ENCODE measurements at places on chromosomes 4 and X.
A peak's percentile ranks its signal among the peaks of the same experiment; 100 is the strongest.

DNA sequence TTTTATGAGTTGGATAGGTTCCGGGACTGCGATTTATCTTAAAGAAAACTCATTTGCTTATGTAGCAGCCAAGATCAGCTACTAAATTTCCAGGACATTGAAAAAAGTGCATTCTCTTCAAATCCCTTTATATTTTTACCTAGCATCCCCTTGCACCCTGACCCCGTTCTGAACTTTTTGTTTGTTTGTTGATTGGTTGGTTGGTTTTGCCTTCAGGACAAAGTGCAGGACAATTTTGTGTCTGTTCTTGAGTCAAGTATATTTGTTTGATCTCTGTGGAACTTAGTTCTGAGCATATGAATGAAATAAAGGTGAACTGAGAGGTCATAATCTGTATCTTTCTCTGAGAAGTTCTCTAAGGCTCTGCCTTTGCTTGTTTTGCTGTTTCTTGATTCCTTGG lies 12.8 kb upstream of the TAPT1 start:
- H3K4me1 ChIP-seq: peaks cover 6% of the 10 kb centered on the region
- DNase-seq: no peak
- no peaks in the 10 kb centered on the region for H3K27me3 ChIP-seq
- no peak overlapping the region for H3K4me3 ChIP-seq

- H3K36me3 ChIP-seq: no peaks in the 10 kb centered on the region
- H3K27me3 ChIP-seq: no peaks in the 10 kb centered on the region
- no peak overlapping the region for H3K4me3 ChIP-seq
- H3K4me1 ChIP-seq: no peaks in the 10 kb centered on the region
- no peak overlapping the region for H3K27ac ChIP-seq
These were observed 32.2 kb downstream of the PLS3 start for GRCh38 chrX:115592997-115593734.

- no peak overlapping the region for H3K4me3 ChIP-seq
- no peaks in the 10 kb centered on the region for H3K4me1 ChIP-seq
- H3K27me3 ChIP-seq: no peaks in the 10 kb centered on the region
- H3K27ac ChIP-seq: no peak overlapping the region
- no peaks in the 10 kb centered on the region for H3K36me3 ChIP-seq
- no peak for DNase-seq
These were observed 145.1 kb upstream of the VCX3A start for GRCh38 chrX:6679988-6680387.

- DNase-seq: no peak
- H3K4me1 ChIP-seq: peaks cover 33% of the 10 kb centered on the region
- peak overlapping the region; percentile 68 for H3K4me3 ChIP-seq
- H3K36me3 ChIP-seq: no peaks in the 10 kb centered on the region
These were observed 605 bp upstream of the FAT1 start for GRCh38 chr4:186724058-186724863.

DNA sequence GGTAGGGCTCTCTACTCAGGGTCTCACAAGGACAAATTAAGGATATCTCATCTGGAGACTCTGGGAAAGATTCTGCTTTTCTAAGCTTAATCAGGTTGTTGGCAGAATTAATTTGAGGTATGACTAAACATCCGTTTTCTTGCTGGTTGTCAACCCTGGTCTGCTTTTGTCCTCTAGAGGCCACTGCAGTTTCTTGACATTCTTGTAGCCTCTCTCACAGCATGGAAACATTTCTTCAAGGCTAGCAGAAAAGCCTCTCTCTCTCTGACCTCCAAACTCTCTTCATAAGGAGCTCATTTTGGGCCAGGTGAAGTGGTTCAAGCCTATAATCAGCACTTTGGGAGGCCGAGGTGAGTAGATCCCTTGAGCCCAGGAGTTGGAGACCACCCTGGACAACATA lies 749.5 kb upstream of the PCDH7 start:
- H3K4me1 ChIP-seq: no peaks in the 10 kb centered on the region
- H3K27ac ChIP-seq: no peak overlapping the region

- no peaks in the 10 kb centered on the region for H3K27me3 ChIP-seq
- no peaks in the 10 kb centered on the region for H3K36me3 ChIP-seq
- H3K4me3 ChIP-seq: no peak overlapping the region
- no peak overlapping the region for H3K27ac ChIP-seq
- H3K4me1 ChIP-seq: peaks cover 30% of the 10 kb centered on the region
These were observed 45.8 kb upstream of the ENPP6 start for GRCh38 chr4:184263461-184263860.

DNA sequence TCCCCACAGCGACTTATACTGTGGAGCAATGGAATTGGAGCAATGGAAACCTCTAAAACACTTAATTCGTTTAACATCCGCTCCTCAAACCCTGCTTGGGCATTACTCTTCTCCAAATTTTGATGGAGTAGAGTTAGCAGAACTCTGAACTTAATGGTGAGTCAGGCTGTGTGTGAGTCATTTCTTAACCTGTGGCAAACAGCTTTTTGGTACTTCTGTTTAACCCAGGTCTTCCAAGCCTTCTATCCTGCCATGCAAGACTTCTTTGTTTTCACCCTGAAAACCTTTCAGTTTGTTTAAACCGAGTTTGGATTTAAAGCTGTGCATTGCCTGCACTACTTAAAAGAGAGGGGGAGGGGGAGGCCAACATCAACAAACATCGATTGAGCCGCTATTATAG lies 3.6 kb upstream of the AMOT start:
- DNase-seq: peak; percentile 12
- H3K4me3 ChIP-seq: no peak overlapping the region
- peaks cover 10% of the 10 kb centered on the region for H3K4me1 ChIP-seq
- H3K27me3 ChIP-seq: no peaks in the 10 kb centered on the region
- no peaks in the 10 kb centered on the region for H3K36me3 ChIP-seq

DNA sequence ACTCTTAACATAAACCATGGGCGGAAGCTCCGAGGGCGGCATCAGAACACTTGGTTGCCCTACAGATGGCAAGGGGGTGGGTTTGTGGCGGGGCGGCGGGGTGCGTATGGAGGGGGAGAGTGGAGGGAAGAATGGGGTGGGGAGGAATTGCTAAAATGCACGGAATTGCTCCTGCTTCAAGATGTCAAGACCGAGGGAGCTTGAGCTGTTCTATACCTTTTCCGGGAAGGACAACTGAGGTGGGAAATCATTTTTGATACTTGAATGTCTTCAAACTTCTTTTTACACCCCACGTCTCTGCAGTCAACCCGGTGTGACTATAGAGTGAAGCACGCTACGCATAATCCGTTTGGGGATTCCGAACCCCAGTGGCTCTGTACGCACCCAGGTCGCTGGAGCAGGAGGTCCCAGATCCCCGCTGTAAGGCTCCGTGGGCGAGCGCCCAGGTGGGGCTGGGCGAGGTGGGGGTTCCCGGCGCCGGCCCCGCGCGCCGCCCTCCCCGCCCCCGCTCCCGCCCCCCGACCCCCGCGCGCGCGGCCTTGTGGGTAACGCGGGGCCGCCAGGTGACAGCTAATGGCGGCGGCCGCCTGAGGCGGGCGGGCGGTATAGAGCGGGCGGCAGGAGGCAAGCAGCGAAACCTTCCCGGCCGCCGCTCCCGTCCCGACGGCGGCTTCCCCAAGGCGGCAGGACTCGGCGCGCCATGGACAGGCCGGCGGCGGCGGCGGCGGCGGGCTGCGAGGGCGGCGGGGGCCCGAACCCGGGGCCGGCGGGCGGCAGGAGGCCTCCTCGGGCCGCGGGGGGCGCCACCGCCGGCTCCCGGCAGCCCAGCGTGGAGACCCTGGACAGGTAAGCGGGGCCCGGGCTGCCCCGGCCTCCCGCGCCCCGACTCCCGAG lies at the start of gene MTMR1:
TSS of gene MTMR1 (plus strand) at position 566 of the 894 bp plus-strand sequence. CDS start at position 701, 135 bp downstream.
- peaks cover 20% of the 10 kb centered on the region for H3K4me1 ChIP-seq
- H3K4me3 ChIP-seq: peak within 1 kb of the TSS; percentile 74
- H3K36me3 ChIP-seq: no peaks in the 10 kb centered on the region
- DNase-seq: peak; percentile 58

- no peak overlapping the region for H3K27ac ChIP-seq
- H3K27me3 ChIP-seq: no peaks in the 10 kb centered on the region
- DNase-seq: no peak
- no peaks in the 10 kb centered on the region for H3K4me1 ChIP-seq
- H3K4me3 ChIP-seq: no peak overlapping the region
These were observed 23.7 kb upstream of the NEIL3 start for GRCh38 chr4:177285953-177286352.

GRCh38 chr4:120842031-120842430 lies 80.5 kb downstream of the PRDM5 start:
- no peaks in the 10 kb centered on the region for H3K4me1 ChIP-seq
- peak; percentile 40 for DNase-seq
- no peak overlapping the region for H3K27ac ChIP-seq
- no peak overlapping the region for H3K4me3 ChIP-seq

GRCh38 chr4:22174640-22175039 lies 226.1 kb upstream of the KCNIP4 start:
- no peak overlapping the region for H3K4me3 ChIP-seq
- H3K27ac ChIP-seq: no peak overlapping the region
- H3K36me3 ChIP-seq: no peaks in the 10 kb centered on the region
- H3K27me3 ChIP-seq: no peaks in the 10 kb centered on the region

DNA sequence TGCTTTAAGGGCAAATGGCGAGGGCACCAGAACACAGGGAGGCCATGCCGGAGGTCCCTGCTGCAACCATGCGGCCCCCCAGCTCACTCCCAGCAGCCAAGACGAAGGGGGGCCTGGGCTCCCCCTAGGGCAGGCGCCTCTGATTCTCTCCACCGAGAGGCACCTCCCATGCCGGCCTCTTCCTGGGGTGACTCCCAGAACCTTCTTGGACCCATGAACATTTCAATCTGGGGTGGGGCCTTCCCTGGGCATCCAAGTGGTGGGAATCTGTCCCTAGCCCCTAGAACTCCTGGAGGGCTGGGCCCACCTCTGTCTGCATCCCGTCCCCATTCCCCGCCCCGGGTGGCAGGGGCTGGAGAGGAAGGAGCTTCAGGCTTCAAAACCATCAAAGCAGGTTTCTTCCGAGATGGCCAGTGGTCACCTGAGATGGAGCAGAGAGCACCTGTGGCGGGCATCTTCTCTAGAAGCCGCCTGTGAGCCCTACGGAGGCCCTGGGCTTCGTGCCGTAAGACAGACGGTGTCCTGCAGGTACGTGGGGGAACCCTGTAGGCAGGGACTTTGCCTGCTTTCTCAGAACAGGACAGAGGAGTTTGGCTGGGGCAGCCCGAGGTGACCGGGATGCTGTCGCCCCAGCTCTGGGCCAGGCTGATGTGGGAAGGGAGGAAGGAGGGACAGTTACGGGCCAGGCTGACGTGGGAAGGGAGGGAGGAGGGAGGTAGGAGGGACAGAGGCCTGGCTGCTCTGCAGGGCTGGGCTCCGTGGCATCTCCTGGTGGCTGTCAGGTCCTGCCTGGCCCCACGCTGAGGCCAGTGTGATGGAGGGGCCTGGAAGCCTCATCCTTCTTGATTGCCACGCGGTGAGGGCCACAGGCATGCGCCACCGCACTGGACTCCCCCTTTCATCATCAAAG lies 6.8 kb upstream of the SLC25A6 start:
- no peaks in the 10 kb centered on the region for H3K4me1 ChIP-seq
- DNase-seq: no peak
- no peak overlapping the region for H3K27ac ChIP-seq
- H3K4me3 ChIP-seq: no peak overlapping the region

- no peak overlapping the region for H3K4me3 ChIP-seq
- no peaks in the 10 kb centered on the region for H3K36me3 ChIP-seq
- no peaks in the 10 kb centered on the region for H3K27me3 ChIP-seq
These were observed 33.4 kb downstream of the SPRY1 start for GRCh38 chr4:123430031-123430430.

GRCh38 chr4:81538716-81539427 lies 67.2 kb upstream of the RASGEF1B start:
- H3K4me3 ChIP-seq: no peak overlapping the region
- peak; percentile 38 for DNase-seq
- H3K4me1 ChIP-seq: peaks cover 10% of the 10 kb centered on the region
- H3K27me3 ChIP-seq: no peaks in the 10 kb centered on the region

GRCh38 chrX:19410259-19410658 lies 66.5 kb downstream of the PDHA1 start:
- H3K36me3 ChIP-seq: no peaks in the 10 kb centered on the region
- no peak for DNase-seq
- H3K4me3 ChIP-seq: no peak overlapping the region
- no peaks in the 10 kb centered on the region for H3K27me3 ChIP-seq

GRCh38 chr4:176339936-176340761 lies 20.4 kb downstream of the SPCS3 start:
- DNase-seq: no peak
- no peaks in the 10 kb centered on the region for H3K27me3 ChIP-seq
- no peak overlapping the region for H3K27ac ChIP-seq
- no peaks in the 10 kb centered on the region for H3K36me3 ChIP-seq

DNA sequence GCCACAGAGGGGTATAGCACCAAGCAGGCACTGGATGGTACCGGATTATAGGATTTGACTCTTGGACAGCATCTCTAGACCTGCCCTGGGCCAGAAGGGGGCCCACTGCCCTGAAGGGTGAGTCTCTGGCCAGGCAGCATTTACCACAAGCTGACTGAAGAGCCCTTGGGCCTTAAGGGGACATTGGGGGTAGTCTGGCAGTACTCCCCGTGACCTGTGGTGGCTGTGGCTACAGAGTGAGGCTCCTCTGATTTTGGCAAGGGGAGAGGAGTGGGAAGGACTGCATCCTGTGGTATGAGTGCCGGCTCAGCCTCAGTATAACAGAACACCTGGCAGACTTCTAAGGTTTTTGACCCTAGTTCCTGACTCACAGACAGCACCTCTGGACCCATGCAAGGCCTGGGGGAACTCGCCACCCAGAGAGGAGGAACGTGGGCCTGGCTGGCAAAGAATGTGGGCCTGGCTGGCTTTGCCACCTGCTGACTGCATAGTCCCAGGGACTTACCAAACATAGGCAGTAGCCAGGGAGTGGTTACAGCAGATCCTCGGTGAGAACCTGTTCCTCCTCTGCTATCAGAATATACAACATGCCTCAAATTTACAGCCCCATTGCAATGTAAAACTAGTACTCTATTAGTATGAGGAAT lies 48.1 kb downstream of the ABCB7 start:
- H3K4me1 ChIP-seq: no peaks in the 10 kb centered on the region
- no peak overlapping the region for H3K27ac ChIP-seq
- H3K36me3 ChIP-seq: no peaks in the 10 kb centered on the region

DNA sequence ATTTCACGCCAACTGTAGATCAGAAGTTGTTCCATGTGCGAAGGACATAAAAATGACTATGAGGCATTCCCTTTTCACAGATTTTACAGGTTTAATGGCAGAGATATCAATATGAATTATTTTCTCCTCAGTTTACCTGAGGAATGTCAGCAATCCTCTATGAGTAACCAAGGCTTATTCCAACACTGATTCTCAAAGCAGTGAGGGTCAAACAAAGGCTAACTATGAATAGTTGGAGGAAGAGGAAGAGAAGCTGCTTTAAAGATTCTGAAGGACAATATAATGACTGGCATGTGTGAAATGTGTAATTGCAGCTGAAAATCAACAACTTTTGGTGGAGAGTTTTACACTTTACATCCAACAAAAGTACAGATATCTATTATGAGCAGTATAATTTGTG lies 29.1 kb downstream of the NAF1 start:
- no peak overlapping the region for H3K4me3 ChIP-seq
- H3K4me1 ChIP-seq: no peaks in the 10 kb centered on the region
- H3K27me3 ChIP-seq: no peaks in the 10 kb centered on the region
- no peak for DNase-seq
- peaks cover 8% of the 10 kb centered on the region for H3K36me3 ChIP-seq
- no peak overlapping the region for H3K27ac ChIP-seq

Measured in common myeloid progenitor, CD34-positive (primary cell).